Hippocampal formation (tissue), 2 donors: ENCODE measurements at places on chromosomes 3 and 15.

GRCh38 chr15:40584191-40584590 is 9.9 kb upstream of the KNL1 start:
- DNase-seq = peak; percentile 39

DNA sequence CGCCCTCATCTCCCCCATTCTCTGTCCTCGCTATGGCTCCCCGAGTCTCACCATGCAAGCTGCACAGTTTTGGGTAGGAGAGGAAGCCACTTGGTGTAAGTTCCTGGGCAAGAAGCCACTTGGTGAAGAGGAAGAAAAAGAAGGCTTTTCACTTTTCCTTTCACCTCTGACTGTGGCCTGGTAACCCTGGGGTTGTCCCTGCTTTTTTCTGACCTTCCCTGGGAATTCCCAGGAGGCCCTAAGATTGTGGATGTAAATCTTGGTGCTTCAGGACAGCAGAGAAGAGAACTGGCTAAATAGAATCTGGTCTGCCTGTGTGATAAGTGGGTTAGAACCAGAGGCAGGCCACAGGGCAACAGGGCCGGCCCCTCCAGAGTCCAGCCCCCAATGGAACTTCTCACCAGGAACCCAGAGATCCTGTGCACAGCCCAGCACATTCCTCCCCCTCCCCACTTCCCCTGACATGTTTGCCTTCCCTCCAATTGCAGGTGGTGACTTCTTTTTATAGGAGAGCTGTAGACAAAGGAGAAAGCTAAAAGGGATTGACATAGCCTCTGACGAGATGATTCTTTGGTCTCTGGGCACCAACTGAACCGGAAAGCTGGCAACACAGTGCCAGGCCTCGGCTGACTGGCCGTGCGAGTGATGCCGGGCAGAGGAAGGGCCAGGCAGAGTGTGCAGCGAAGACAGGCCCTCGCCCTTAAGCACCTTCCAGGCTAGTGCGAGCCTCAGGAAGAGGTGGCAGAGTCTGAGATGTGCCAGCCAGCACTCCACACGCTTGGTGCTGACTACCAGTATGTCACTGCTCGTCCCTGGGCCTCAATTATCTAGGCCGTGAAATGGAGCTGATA is 19.4 kb upstream of the SKOR1 start:
- no peak for DNase-seq

- no peak for DNase-seq
Observed at GRCh38 chr15:75982468-75982867, 29.8 kb downstream of the NRG4 start.

GRCh38 chr3:123105201-123106189 is 38.7 kb downstream of the PDIA5 start:
- DNase-seq = no peak

DNA sequence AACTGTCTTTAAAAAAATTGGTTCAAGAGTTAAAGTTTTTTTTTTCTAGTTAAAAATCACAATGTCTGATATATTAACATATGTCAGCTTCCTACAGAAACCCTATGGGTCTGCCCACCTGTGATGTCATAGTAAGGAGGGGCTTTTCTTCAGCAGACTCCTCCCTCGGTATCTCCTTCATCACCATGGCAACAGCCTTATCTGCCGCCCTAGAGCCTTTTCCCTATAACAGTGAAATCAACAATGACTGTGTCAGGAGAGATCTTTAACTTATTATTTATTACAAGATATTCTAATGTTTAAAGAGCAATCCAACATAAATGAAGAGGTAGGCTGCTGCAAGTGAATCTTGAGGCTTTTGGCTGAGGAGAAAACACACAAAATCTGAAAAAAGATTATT is 138.7 kb downstream of the PEX5L start:
- DNase-seq = no peak

GRCh38 chr3:55322638-55323037 is 164.5 kb downstream of the WNT5A start:
- peak; percentile 45 for DNase-seq

GRCh38 chr3:132407025-132407424 is 10.3 kb upstream of the DNAJC13 start:
- no peak for DNase-seq

DNA sequence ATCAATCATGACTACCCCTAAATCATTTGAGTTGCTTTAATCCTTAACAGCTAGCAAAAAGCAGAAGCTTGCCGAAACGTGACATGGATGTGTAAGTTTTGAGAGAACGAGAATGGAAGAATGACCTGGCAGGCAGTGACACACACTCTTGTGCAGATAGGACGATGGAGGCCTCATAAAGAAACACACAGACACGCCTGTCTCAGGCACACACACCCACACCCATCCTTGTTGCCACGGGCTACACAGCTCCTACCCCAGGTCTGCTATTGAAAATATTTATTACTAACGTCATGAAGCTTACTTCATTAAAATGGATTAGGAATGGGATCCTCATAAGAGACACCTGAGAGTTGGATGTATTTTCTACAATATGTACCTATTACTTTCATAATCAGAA is 8.5 kb downstream of the MYO5C start:
- no peak for DNase-seq

DNA sequence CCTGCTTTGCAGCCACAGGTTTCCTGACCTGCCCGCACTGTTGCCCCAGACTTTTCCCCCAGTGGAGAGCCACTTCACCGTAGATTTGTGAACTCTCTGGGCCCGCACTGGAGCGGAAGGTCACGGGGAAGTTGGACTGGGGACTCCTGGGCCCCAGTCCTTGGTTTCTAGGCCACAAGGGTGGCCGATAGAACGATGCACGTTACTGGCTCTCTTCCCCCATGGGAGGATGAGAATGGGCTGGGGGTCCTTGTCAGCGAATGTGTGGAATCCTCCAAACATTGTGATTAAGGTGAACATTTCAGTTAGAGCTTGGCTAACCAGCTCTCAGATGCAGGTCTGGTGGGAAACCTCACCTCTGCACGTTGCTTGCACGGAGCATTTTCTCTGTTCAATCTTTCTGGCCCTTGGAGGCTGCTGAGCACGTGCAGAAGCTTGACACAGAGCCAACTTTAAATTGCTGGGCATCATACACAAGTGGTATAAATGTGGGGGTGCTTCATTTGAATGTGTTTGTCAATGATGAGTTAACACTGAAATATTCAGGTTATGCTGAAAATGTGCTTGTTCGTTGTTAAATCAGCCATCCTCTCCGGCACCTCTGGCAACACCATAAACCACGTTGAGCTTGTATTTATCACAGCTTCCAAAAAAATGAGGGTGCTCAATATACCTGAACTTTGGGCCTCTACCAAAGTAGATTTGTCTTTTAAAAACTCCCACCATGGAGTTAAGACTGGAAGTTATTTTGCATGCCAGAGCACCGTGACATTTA is 976 bp downstream of the DIS3L start:
- no peak for DNase-seq

- no peak for DNase-seq
Observed at GRCh38 chr3:17740721-17741141, 1.7 kb downstream of the TBC1D5 start.

GRCh38 chr15:51736069-51736468 is 1.4 kb downstream of the LYSMD2 start:
- no peak for DNase-seq

GRCh38 chr15:96262097-96262496 is 68.4 kb upstream of the NR2F2 start:
- no peak for DNase-seq

- peak; percentile 69 for DNase-seq
Observed at GRCh38 chr3:98581474-98581873, 11.9 kb downstream of the CPOX start.

DNA sequence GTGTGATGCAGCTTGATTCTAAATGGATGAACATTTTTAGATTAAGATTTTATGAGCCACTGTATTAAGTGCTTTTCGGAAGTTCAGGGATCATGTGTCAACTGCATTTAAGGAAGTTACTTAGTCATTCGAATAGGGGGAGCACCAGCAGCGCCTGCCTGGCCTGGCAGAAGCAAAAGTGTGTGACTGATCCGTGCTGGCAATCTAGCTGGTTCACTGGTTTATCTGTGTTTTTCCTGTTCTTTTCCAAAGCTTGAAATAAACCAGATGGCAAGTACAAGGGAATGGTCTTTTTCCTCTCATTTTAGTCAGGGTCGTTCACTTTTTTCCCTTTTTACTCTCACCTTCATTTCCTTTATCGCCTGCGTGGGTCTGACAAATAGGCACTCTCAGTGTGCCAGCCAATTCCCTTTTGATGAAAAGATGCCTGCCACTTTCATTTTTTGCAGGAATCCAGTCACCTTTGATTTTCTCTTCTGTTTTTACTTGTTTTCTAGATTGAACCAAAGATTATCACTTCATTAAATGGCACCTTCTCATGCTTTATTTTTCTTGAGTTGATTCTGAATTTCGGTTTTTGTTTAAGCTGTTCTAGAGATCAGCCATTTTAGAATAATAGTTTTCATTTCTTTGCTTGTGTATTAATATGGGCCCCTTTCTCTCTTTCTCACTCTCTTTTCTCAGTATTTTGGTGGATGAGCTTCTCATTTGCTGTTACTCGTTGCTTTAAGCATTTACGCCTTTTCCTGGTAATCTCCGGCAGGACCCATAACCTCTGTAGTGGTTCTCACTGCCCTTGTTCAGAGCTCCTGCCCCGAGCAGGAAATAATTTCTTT is 2.8 kb downstream of the ABHD2 start:
- no peak for DNase-seq

DNA sequence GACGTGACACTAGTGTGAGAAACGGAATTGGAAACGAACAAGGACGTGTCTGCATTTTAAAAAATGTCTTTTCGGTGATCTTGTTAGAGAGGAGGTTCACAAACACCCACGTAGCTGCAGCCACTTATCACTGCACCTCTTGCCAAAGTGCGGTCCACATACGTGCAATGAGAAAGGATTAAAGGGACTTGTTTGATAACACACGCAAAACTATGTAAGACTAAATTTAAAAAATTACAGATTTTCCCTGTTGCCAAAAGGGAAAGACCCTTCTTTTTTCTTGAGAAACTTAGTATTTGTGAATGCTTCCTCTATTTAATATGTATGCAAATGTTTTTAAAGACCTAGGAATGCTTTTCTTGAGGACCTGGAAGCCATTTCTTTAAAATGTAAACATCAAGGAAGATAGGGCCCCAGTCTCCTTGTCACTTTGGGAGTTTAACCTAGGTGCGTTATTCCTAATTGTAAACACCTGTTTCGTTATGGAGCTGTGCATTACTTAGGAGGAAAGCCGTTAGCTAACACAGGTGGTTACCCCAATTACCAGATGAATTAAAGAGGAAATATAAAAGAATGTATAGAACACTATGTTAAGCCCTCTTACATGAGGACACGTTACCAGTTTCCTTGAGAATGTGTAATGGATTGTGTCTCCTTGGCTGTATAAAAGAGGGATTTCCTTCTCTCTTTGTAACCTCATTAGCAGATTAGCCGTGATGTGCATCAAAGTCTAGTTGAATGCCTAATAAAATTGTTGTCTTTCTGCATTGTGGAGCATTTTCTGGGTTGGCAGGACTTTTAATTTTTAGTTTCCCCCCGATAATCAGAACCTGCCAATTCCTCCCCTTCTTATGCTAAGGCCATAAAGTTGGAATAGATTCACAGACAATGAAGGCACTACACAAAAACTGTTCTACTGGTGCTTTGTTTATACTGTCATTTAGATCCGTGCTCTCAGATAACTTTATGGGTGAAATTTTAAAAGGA is 1.0 kb downstream of the LEKR1 start:
- DNase-seq = no peak

- no peak for DNase-seq
Observed at GRCh38 chr3:37501571-37502313, 327.4 kb upstream of the LRRFIP2 start.

DNA sequence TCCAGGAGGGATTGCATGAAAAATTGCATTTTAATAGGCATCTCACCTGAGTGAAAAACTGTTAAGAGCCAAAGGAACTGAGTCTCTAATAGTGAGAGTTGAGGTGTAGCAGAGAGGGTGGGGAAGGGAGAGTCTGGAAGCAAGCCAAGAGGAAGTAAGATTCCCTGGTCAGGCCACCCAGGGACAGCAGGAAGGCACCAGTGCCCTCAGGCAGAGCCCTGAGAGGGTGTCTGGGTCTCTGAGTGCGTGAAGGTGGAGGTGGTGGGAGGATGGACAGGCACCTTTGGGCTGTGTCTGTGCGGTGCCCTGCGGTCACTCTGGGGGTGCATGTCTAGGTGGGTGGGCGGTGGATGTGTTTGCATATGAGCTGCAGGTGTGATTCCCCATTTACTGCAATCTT is 300.4 kb upstream of the ROPN1 start:
- DNase-seq = no peak

GRCh38 chr3:130699765-130700164 is 46.9 kb downstream of the PIK3R4 start:
- DNase-seq = no peak

GRCh38 chr3:78887029-78887428 is 880.8 kb downstream of the ROBO1 start:
- no peak for DNase-seq

DNA sequence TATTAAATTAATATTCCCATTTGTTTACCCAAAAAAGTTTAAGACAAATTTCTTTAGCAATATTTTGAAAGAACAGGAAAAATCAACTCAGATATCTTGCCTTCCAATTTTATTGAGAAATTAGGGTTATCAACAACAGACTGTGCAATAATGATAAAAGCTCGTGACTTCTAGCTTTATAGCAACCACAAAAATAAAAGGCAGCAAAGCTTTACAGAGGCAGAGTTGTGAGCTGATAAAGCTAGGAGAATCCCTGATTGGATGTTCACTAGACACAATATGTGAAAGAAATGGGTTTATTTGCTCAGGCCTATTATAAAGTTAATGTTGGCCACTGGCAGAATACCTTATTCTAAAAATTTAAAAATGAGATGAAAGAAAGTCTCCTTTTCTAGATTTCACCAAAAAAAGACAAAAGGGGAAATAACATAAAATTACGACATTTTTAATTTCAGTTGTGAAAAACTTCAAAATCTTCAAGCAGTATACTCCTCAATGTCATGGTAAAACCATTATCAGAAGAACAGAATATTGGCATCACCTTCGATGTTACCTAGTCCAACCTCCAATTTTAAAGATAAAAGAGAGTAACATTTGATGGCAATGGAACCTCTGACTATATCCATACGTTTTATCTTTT is 2.8 kb downstream of the VPS13C start:
- DNase-seq = no peak

DNA sequence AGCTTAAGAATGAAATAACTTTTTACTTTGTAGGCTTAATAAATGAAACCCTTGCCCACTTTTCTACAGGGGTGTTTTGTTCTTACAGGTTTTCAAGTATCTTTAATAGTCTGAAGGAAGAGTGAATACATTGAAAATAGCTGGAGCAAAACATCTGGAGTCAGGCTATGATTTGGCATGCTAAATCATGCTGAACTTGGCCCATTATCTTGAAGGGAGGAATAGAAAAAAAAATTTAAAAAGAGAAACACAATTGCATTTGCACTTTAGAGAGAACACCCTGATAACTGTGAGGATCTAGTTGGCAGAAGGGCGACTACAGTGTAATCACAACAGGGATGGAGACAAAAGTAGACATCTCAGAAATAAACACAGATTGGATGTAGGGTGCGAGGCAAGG is 1.8 kb upstream of the IQGAP1 start:
- no peak for DNase-seq
